Fibroblast of upper back skin (primary cell): ENCODE measurements at places on chromosomes 1 and 21.

- DNase-seq: no peak
Observed at GRCh38 chr21:15498455-15498854, 231.3 kb upstream of the USP25 start.

DNA sequence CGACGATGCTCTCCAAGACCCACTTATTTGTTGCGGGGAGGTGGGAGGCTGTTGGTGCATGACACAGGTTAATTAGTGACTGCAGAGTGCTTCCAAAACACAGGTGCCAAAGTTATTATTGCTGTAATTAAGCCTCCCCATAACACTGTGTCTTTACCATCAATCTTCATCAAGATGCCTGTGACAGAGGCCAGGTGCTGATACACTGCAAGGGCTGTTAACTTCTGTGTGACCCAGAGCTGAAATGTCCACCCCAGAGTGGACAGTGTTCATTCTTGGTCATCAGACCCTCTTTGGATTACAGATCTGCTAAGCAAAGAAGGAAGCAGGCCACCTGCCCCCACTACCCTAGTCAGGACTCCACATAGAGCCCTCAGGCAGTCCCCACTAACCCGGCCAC, 55.5 kb downstream of the CAPN8 start:
- no peak for DNase-seq

- no peak for DNase-seq
Observed at GRCh38 chr1:17816511-17816910, 61.4 kb downstream of the ACTL8 start.

- peak; percentile 92 for DNase-seq
Observed at GRCh38 chr1:33390542-33390941, 40.4 kb downstream of the PHC2 start.

GRCh38 chr1:245118806-245119205, 36.0 kb upstream of the KIF26B start:
- no peak for DNase-seq

DNA sequence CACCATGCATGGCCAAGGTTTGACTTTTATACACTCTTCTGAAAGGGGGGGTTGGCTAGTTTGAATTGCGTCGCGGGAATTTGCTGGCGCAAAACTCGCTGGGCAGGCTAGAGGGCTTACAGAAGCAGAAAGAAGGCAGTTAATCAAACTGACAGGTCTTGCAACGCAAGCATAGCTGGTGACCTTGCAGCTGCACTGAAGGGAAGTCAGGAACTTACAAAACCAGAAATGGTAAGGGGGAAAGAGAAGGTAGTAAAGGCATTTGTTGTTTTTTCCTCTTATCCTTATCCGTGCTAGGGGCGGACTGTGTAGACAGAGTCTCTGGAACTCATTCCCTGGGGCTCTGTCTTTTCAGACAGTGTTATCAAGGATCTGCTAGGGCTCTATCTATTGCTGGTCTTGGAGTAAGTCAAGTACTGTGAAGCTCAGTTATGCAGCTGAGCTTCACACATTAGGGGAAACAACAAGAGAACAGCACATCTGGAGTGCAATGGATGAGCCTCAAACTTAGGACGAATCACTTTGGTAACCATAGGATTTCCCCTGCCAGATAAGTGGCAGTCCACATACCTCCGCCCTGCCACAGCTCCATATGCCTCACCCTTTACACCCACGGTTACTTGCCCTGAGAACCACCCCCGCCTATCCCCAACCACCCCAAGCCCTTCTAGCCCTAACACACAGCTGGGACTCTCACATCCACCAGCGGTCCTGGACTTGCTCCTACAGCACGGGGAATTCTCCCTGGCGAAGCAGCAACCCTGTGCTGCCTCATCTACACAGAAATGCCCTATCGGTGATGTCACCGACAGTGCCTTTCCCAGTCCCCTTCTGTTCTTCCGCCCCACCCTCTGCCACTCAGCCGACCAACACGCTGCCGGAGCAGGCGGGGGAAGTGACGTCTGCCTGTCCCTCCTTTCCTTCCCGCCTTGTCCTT, 251.4 kb downstream of the FAM72C start:
- DNase-seq: no peak

DNA sequence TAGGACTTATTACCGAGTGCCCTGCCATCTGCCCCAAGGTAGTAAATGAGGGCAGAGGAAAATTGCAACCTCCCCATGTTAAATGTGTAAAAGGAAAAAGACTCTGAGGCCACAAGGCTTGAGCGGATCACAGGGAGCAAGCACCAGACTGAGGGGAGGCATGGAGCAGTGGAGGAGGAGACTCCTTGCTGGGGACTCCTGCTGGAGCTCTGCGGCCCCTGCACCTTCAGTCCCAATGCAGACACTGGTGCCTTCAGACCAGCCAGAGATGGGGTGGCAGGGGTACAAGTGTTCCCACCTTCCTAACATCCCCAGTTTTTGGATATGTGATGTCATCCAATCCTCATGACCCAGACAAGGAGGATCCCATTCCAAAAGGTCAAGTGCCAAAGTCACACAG, 128.4 kb upstream of the NGF start:
- DNase-seq: peak; percentile 40

DNA sequence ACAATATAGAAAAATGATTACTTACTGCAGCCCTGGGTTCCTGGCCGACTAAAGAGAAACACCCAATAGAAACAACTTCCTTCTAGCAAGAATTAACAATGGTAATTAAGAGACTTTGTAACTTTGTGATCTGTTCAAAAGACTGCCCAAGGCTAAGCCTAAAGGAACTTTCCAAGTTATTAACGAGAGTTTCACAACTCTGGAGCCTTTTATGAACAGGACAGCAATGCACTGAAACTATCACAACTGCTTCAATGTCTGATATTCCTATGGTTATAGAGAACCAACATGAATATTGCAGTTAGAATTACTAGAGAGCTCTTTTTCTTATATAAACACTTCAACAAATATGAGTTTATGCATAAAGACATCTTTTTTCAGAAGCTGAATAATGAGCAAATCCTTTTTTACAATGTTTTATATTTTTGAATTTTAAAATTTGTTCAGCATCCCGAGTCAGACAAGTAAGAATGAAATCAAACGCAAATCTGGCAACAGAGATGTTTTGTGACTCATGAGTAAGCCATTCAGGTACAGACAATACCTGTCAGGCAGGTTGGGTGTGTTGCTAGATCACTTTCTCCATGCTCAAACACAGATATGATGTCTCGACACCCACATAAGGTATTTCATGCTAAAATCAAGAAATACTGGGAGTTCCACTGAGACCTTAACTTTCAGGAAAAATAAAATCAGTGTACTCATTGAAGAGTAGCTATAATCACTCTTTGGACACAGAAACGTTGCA, 22.2 kb upstream of the KCNJ15 start:
- no peak for DNase-seq

GRCh38 chr1:172298141-172298540, 122.3 kb upstream of the C1orf105 start:
- no peak for DNase-seq

- DNase-seq: no peak
Observed at GRCh38 chr1:80529546-80529945, 1271.2 kb upstream of the ADGRL2 start.

- no peak for DNase-seq
Observed at GRCh38 chr1:3403388-3404231, 50.9 kb upstream of the ARHGEF16 start.

GRCh38 chr1:2795926-2796325, 5.6 kb downstream of the TTC34 start:
- DNase-seq: no peak

DNA sequence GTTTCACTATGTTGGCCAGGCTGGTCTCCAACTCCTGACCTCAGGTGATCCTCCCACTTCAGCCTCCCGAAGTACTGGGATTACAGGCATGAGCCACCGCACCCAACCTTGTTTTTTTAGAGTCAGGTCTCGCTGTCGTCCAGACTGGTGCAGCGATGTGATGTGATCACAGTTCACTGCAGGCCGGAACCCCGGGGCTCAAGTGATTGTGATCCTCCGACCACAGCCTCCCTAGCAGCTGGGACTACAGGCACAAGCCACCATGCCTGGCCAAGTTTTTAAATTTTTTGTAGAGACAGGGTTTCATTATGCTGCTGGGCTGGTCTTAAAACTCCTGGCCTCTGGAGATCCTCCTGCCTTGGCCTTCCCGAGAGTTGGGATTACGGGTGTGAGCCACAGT, 46.1 kb upstream of the LIN9 start:
- DNase-seq: no peak

- no peak for DNase-seq
Observed at GRCh38 chr1:49346767-49347349, 570.2 kb upstream of the BEND5 start.

DNA sequence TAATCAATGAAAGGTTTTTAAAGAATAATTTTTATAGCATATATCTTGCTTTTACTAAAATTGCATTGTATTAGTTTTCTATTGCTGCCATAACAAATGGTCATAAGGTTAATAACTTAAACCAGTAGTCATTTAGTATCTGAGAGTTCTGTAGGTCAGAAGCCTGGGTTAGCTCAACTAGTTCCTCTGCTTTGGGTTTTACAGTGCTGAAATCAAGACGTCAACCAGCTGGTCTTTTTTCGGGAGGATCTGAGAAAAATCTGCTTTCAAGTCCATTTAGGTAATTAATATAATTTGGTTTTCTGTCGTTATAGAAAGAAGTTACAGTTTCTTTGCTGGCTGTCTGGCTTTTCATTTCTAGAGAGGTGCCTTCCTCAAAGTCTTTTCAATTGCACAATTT, 577.7 kb downstream of the MRPL39 start:
- no peak for DNase-seq

GRCh38 chr1:155888481-155888880, 22.7 kb downstream of the RIT1 start:
- peak; percentile 75 for DNase-seq

GRCh38 chr1:110242062-110242461, 31.9 kb downstream of the KCNC4 start:
- DNase-seq: no peak

DNA sequence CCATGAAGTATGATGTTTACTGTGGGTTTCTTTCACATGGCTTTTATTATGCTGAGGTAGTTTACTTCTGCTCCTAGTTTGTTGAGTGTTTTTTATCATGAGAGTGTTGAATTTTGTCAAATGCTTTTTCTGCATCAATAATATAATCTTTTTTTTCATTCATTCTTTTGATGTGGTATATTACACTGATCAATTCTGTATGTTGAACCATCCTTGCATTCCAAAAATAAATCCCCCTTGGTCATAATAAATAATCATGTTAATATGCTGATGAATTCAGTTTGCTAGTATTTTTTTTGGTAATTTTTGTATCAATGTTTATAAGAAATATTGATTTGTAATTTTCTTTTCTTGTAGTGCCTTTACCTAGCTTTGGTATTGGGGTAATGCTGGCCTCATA, 97.9 kb upstream of the ZNF648 start:
- DNase-seq: no peak

GRCh38 chr1:109239409-109240068, 9.8 kb upstream of the CELSR2 start:
- peak; percentile 44 for DNase-seq

GRCh38 chr1:184986250-184986649, 11.9 kb upstream of the NIBAN1 start:
- DNase-seq: peak; percentile 49

GRCh38 chr1:209062863-209063262, 520.7 kb upstream of the CAMK1G start:
- no peak for DNase-seq

DNA sequence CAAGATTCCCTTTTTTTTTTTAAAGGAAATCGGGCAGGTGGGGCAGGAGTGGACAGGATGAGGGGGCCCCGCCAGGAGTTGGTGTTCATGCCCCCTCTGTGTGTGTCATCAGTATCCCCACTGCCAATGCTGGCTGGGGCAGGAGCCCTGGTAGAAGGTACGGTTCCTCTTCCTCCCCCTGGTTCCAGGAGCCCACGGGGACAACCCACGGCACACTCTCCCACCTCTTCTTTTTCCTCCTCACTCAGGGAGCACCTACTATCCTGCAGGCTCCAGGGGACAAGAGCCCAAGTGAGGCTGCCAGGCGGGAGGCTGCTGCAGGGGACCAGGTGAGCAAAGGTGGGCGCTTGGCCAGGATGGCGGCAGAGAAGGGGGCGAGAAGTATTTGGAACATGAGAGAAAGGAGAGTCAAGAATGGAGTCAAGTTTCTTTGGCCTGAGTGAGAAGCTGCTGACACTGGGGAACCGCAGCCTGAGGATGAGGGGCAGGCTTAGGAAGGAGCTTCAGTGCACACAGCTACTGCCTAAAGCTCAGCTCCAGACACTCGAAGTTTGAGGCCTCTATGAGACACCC, 26.5 kb downstream of the ECE1 start:
- DNase-seq: no peak

- no peak for DNase-seq
Observed at GRCh38 chr1:25208561-25209222, 23.6 kb downstream of the SYF2 start.

DNA sequence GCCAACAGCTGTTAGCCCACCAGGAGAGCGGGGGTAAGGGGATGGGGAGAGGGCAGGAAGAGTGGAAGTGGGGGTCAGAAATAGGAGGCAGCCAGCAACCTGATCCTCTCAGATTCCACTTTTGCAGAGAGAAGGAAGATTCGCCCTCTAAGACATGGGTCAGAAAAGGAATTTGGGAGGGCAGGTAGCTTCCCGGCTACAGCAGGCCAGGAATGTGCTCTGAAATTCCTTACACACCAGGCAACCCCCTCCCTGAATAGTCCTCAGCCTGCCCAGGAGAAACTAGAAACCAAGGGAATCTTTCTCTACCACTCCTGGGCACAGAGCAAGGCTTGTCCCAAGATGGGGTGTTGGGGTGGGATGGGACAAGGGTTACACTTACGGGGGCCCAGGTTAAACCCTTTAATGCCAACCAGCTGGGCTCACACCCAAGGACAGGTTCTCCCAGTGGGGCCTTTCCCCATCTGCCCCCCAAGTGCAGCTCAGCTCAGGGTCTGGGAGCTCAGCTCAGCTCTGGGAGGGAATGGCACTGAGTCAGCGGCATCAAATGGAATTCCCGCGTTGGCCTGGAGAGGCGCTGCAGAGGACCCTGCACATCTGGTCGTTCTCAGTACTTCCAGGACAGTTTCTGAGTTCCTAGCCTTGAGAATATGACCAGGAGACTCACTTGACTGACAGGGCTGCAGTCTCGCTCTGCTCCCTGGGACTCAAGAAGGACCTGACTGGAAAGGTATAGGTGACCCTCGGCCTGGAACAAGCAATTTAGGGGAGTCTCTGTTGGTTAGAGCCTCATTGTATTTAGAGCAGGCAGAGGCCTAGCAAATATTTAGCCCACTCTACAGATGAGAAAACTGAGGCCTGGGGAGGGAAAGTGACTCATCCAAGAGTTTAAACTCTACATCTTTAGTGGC, 761 bp downstream of the TNNT2 start:
- DNase-seq: peak; percentile 52

DNA sequence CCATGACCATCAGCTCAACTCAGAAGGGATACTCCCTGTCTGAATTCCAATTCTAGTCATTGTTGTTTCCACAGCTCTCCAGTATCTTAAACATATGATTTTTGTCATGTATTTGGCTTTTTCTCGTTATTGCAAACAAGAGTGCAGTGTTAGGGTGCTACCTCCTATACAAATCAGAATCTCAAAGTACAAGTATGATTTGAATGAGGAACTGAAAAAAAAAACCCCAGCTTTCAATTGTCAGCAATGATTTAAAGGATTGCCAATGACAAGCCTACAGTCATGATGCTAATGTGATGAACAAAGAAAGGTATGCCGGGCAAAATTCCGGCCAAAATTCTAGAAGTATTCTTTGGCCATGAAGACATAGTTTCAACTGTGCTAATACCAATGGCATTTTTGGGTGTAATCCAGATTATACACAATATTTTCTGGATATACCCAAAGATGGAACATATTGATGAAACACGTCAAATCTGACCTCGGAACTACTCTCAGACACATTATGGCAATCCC, 14.9 kb downstream of the TMEM35B start:
- DNase-seq: peak; percentile 45

- peak; percentile 52 for DNase-seq
Observed at GRCh38 chr1:171794085-171794484, 12.6 kb downstream of the METTL13 start.

GRCh38 chr1:159000625-159001024, 9.1 kb upstream of the IFI16 start:
- DNase-seq: peak; percentile 95
